ENCODE measurements at places on chromosomes 12 and 14.

GRCh38 chr12:18998343-18999261, 130.9 kb upstream of the PLEKHA5 start:
- no peak for DNase-seq

DNA sequence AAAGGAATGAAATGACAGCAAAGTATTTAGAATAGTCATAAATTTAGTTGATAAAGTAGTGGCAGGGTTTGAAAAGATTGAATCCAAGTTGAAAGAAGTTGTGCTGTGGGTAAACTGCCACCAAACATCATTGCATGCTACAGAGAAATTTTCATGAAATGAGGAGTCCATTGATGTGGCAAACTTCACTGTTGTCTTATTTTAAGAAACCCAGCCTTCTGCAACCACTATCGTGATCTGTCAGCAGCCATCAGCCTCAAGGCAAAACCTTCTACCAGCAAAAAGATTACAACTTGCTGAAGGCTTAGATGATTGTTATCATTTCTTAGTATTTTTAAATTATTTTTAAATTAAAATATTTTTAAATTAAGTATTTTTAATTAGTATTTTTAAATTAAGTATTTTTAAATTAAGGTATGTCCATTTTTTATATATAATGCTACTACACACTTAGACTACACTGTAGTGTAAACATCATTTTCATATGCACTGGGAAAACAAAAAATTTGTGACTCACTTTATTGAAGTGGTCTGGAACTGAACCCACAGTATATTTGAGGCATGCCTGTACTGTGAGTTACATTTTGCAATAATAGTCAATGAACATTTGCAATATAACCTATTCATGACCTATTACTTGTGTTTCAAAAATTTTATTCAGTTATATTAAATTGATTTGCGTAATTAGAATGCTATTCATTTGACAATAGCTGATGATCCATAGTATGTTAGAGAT, 67.2 kb upstream of the SYT1 start:
- DNase-seq: no peak

- no peak for DNase-seq
Observed at GRCh38 chr14:79702197-79702596, 509.1 kb downstream of the DIO2 start.

- no peak for DNase-seq
Observed at GRCh38 chr12:63958876-63959580, 114.5 kb downstream of the SRGAP1 start.

DNA sequence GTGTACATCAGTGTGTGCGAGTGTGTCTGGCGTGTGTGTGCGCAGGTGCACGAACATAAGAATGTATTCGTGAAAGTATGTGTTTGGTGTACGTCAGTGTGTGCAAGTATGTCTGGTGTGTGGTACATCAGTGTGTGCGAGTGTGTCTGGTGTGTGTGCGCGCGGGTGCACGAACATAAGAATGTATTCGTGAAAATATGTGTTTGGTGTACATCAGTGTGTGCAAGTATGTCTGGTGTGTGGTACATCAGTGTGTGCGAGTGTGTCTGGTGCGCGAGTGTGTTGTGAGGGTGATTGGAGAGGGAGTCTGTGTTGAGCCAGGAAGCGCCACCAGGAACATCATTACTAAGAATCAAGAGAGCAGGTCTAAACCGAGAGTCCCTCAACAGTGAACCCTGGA, 143.8 kb downstream of the BCL11B start:
- no peak for DNase-seq

- DNase-seq: no peak
Observed at GRCh38 chr12:56326533-56326932, 7.3 kb downstream of the PAN2 start.

DNA sequence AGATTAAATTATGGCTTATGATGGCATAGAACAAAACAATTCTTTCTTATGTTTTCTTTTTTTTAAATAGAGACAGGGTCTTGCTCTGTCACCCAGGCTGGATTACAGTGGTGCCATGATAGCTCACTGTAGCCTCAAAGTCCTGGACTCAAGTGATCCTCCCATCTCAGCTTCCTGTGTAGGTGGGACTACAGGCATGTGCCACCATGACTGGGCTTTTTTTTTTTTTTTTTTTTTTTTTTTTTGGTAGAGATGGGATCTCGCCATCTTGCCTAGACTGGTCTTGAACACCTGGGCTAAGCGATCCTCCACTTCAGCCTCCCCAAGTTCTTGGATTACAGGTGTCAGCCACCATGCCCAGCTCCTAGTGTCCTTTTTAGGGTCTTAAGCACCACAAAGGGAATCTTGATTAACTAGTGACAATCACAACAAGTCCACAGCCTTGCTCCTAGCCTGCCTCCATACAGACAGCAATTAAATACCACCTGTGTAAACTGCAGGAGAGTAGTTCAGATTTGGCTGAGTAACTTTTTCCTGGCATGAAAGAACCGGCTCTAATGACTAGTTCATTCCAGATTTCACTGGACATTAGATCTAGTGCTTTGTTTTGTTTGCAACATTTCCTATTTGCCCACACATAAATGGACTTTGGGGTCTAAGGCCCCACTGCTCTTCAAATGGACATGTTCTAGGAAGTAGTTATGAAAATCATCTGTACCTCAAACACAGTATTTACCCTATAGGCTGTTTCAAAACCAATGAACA, 61.6 kb downstream of the SH2B3 start:
- DNase-seq: no peak

All from ascending aorta (tissue), 2 donors.